ENCODE measurements at places on chromosomes 2 and 18.

DNA sequence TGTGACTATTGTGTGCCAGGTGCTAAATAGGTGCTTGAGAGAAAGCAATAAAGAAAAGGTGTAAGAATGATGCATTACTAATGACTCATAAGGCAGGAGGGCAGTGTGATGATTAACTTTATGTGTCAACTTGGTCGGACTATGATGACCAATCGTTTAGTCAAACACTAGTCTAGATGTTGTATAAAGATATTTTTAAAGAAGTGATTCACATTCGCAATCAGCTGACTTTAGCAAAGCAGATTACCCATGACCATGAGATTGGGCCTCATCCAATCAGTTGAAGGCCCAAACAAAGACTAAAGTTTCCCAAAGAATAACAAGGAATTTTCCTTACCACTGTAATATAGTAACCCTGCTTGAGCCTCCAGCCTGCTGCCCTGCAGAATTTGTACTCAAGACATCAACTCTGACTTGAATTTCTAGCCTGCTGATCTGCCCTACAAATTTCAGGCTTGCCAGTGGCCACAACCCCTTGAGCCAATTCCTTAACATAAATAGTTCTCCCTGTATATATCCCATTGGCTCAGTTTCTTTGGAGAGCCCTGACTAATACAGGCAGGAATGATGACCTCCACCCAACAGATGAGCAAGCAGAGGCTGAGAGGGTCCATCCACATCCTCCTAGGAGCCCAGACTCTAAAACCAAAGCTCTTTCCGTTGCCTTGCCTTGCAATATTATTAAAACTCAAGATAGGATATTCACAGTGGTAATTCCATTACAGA is 132.6 kb downstream of the ACTR3 start:
- no peak for DNase-seq

GRCh38 chr2:58350484-58350883 is 109.4 kb upstream of the FANCL start:
- DNase-seq, result no peak

- DNase-seq, result peak; percentile 78
Measured at GRCh38 chr2:102841107-102841840, 79.4 kb downstream of the TMEM182 start.

DNA sequence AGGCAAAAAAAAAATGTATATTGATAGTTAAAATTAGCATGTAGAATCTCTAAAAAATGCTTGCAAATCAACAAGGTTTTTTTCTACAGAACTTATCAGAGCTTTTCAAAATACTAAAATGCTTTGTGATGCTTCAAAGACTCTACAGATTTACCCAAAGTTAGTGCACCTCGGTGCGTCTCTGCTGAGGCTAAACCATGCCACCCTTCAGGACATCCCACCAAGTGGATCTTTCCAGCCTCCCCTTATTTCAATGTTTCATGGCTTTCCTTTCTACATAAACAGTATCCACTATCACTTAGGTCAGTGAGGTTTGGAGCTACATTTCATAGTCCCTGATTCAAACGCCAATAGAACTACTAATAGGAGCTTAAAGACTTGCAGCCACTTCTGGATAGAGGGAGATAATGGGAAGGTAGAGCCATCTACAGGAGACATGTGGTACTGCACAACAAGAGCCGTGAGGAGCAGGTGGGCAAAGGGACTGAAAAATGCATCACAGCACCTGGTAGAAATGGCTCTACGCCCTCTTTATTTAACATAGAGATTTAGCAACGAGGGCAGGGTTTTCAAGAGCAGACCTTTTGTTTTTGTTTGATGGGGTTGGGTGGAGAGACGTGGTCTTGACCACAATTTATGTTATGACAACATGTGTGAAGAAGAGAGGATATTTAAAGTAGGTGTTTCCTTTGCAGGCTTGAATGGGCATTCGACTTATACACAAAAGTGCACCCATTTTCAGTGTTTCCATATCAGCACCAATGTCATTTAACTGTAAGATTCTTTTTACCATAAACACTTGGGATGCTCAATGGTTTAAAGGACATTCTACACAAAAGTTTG is 56.1 kb upstream of the SLC35G4 start:
- peak; percentile 66 for DNase-seq

GRCh38 chr18:27627927-27628326 is 442.8 kb upstream of the CHST9 start:
- peak; percentile 29 for DNase-seq

DNA sequence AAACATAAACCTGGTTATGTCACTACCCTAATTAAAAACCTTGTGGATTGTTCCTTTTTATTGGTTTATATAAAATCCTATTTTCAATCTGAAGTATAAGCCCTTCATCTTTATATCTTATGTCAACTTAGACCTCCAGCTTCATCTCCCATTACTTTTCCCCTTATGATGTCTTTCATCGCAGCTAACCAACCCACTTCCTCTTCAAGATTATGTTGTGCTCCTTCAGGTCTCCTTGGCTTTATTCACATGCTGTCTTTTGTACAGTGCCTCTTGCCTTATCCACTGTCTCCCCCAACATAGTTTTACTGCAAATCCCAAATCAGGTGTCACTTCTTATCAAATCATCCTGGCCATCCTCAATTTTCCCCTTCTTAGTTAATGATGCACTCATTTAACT is 25.9 kb downstream of the MBD5 start:
- DNase-seq, result no peak

DNA sequence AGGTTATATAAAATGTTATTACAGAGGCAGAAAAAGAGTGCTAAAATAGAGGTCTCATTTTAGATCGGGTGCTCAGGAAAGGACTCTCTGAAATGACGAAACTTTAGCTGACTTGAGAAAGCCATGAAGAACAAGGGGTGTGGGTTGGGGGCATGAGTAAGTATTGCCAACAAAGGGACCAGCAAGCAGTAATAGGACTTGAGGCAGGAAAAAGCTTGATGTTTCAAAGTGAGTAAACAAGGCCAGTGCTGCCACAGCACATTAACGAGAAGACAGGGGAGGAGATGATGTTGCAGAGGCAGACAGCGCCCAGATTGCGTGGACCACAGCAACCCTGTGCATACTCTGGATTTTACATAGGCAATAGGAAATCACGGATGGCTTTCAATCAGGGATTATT is 318.8 kb downstream of the ZEB2 start:
- no peak for DNase-seq

GRCh38 chr2:161104054-161104553 is 56.1 kb upstream of the TANK start:
- no peak for DNase-seq

DNA sequence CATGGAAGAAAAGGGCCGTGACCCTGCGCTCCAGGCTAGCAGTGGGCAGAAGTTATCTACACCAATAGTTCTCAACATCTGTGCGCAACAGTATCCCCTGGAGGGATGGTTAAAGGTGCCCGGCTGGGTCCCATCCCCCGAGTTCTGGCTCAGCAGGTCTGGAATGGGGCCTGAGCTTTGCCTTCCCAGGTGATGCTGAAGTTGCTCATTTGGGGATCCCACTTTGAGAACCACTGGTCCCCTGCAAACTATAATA is 31.1 kb downstream of the DNMT3A start:
- no peak for DNase-seq

DNA sequence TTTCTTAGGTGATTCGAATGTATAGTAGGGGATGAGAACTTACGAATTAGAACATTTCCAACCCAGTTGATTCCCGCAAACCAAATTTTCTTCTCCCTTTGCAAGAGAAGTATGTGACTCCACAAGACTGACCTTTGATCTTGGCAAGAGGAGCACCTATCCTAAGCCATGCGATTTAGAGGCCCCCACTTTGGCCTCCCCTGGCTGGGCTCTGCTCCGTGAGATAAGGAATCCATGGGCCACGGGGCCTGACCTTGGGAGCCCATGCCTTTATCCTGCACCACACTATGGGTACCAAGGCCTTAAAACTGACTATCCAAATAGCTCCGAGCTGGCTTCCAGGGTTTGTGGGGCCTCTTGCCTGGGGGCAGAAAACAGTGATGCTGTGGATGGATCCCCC is 135.8 kb downstream of the LRRTM1 start:
- DNase-seq, result no peak

GRCh38 chr2:123532994-123533393 is 492.1 kb upstream of the CNTNAP5 start:
- no peak for DNase-seq

GRCh38 chr2:188414869-188415753 is 123.4 kb downstream of the GULP1 start:
- no peak for DNase-seq

- DNase-seq, result no peak
Measured at GRCh38 chr2:158932131-158932645, 36.3 kb upstream of the TANC1 start.

GRCh38 chr2:61091485-61091884 is 25.8 kb downstream of the SANBR start:
- no peak for DNase-seq

- DNase-seq, result no peak
Measured at GRCh38 chr2:48480526-48480925, 49.4 kb upstream of the STON1 start.

- DNase-seq, result peak; percentile 61
Measured at GRCh38 chr2:167293943-167294775, 405.9 kb downstream of the XIRP2 start.

DNA sequence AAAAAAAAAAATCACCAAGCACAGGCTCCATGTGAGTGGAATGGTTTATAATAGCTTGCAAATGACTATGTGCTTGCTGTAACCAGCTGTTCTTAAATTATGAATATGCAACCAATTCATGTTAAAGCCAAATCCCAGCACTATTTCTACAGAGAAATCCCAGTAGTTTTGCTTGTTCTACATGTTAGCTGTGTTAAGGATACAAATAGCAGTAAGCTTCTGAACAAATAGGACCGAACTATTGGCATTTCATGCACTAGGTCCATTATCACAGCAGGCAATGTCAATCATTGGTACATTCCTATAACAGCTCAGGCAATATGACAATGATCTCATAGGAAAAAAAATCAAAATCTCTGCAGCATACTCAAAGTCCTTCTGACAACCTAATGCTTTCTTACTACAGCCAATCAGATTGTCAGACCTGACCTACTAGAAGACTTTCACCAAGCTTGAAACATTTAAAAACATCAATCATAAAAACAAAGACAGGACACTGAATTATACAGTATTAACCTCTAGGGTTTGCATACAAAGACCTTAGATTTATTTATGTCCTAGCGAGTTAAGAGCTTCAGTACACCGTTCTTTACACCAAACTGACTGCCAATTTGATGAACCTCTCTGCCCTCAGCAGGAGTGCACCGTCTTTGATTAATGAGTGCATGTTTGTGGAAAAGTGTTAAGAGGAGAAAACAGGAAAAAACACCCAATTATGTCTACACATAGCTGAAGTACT is 6.4 kb downstream of the BAZ2B start:
- peak; percentile 40 for DNase-seq

DNA sequence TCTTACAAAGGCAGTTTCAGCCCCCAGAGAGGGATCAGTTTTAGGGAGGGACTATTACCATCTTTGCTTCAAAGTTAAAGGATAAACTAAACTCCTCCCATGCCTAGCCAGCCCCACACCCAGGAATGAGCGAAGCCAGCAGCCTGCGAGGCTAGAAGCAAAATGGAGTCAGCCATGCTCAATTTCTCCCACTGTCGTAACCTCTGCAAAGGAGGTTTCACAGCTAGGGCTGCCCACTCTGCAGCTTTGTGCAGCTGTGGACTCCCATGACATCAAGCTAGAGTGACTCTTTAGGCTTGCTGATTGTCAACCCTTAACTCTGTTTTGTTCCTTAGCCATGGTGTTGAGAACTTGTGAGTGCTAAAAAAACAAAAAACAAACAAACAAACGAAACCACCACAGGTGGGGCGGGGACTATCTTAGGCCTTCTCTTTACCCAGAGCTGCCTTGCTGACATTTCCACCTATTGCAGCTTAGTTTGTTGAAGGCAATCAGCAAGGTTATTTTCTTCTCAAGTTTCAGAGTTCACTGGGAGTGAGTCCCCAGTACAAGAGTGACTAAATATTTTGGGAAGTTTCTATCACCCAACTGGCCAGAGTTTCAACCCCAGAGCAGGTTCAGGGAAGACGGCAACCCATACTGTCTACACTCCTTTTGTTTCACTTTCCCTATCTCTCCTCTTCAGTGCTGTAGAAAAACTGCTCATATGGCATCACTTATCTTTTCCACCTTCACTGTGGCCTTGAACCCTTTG is 592.1 kb downstream of the XIRP2 start:
- DNase-seq, result peak; percentile 77

All from NCI-H82 (cell line).